ENCODE measurements at places on chromosomes 1 and 21. TPM values are rescaled to one million over a fixed set of nuclear protein-coding genes. Genes with fewer than 3 reads are reported as not detected.
A peak's percentile ranks its signal among the peaks of the same experiment; 100 is the strongest.

DNA sequence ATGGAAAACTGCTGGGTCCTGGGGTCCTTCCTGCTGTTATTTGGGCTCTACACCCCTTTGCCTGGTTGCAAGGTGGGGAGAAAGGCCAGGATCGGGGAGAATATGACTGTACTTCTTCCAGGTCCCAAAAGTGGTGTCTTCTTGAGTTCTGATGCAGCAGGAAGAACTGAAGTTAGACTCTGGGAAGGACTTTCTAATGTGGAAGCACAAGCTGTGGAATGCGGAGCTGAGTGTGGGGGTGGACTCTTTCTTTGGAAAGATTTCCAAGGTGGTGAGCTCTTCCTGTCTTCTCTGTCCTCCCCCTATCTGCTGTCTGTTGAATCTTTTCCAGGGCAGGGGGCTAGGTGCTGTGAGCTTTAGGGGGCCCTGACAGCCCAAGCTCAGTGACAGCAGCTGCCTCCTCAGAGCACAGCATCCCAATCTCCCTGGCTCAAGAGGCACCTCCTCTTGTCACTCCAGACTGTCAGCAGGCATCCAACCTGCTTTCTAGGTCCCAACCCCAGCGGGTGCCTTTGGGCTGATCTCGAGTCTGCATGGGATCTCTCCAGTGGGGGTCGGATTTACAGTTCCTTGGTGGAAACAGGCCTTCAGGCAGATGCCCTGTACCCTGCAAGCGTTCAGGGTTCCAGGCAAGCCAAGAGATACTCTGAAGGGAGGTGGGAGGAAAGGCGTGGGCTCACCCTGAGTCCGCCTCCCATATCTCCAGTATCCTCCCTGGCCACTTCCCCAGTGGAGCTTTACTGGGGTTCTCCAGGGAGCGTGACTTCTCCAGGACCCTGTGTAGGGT lies 23.2 kb downstream of the ADORA1 start:
- DNase-seq: no peak

DIRAS3 gene
- polyA plus RNA-seq: not detected

TYW3 gene
- polyA plus RNA-seq: 8.1 TPM

PRR9 gene
- not detected for polyA plus RNA-seq

- no peak for DNase-seq
Observed at GRCh38 chr1:86862920-86863319, 51.0 kb downstream of the SELENOF start.

DNA sequence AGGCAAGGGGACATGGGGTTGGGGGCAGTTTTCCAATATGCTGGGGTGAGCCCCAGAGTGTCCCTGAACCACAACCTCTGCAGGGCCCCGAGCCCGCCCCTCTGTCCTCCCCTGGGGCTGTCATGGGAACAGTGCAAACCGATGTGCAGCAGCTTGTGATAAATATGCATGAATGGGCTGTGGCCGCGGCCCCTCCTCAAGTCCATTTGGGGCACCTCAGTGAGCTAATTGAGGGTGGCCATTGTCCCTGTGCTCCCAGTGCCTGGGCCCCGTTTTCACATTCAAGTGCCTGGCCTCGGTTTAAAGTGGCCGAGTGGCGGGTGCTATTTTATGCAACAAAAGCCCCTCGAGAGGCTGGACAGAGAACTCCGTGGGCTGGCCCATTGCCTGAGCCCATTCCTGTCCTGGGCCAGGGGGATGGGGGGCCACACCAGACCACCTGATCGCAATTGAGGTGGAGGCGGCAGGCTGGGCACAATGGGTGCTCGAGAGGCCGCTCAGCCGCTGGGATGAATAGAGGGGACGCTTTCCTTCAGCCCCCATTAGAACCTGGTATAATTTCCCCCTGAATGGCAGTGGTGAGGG lies 193.7 kb downstream of the FOXD2 start:
- DNase-seq: no peak

DNA sequence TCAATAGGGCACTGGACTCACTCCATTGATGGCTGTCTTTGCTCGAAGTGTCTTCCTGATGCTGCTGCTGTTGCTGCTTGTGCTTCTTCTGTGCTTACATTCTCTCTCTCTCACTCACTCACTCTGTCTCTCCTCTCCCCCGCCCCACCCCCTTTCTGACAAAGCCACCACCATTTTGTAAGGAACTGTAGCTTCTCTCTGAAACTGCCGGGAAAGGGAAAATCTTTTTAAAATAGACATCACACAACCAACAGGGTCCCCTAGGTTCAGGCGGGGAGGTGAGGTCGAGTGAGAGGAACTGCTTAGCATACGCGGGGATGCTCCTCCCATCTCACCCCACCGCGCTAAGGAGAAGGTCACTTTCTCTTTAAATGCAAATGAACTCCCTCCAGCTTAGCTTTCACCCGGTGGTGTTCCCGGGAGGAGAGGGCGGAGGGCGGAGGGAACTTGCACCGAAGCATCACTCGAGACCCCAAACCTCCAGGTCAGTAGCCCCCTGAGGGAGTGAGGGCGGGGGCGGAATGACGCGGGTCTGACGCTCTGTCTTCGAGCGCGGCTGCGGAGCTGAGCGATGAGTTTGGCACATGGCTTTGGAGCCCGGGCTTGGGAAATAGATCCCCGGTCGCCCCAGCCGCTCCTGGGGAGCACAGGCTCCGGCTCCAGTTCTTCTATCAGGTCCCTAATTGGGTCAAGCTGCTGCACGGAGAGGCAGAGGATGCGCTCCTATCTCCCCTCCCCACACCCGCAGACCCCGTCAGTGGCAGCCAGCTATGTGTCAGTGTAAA lies at the start of gene CCDC28B:
TSS of gene CCDC28B (plus strand) at position 370 of the 785 bp plus-strand sequence. CDS start 1,341 bp downstream, outside the sequence.
- DNase-seq: peak; percentile 66

DNA sequence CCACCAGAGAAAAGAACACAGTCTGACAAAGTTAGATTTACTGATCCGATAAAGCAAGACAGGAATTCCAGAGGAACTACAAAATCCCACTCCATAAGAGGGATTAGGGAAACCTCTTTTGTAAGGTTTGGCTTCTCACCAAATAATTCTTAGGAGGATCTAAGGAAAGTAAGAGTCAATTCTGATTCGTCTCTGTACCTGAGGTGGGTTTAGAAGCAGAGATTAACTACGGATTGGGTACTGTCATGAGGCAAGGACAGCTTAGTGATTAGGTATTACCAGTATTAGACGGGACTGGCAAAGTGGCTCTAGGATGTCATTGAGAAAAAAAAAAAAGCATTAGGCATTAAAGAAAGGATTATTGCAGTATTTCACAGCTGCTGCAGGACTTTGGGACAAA lies 371.7 kb upstream of the BRINP3 start:
- DNase-seq: no peak

DNA sequence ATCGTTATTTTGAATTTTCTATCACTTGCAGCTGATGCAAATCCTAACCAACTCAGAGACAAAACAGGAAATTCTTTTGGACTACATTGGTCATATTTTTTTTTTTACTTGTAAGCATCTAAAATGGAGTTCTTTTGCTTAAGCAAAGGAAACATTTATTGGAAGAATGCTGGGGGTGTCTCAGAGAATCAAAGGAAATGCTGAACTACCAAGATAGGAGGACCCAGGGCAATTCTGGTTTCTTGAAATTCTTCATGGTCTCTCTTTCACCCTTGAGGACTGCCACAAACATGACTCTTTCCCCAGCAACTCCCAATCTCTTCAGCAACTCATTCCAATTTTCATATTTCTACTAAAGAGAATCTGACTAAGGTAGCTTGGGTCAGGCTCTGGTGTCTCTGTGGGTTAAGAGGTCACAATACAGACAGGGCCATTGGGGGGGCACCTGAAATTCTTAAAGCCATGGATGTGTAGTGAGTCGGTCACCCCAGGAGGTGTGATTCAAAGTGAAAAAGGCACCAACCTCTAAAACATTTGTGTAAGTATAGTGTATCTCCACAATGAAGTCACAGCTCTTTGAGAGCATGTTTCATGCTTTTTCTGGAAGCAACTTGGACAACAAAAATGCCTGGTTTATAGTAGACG lies 171.1 kb upstream of the FGGY start:
- no peak for DNase-seq

DNA sequence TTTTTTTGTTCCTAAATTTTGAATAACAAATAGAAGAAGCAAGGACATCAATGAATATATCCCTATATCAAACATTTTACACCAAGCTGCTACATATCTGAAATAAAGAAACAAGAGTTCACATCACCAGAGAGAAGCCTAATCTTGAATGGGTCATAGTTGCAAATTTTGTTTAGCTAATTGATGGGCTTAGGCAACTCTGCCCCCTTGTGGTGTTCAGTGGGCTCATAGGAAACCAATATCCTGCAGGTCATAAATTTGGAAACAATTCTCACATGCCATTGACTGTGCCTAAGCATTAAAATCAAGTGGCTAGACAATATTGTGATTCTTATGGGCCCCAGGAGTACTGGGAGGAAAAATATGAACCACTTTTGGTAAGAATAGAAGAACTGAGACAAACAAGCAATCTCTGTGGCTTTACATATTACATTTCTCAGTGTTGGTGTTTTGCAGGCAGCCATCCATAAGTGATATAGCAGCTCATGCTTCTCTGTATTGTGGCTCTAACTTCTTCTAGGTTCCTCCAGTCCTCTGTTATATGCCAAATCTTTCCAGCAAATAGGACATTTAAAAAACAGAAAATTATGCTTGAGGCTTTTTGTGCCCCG lies 1262.8 kb upstream of the PRMT6 start:
- DNase-seq: peak; percentile 12

DNA sequence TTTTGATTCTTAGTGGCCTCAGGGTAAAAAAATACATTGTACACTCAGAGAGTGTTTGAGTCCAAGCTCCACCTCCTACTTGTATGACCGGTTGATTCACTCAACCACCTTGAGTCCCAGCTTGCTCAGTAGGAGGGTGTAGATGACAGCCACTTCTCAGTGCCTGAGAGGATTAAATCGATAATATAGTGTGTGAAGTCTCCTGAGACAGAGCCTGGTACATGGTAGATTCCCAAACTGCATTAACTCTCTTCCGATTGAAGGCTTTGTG lies 38.4 kb downstream of the NCMAP start:
- DNase-seq: no peak

- DNase-seq: no peak
Observed at GRCh38 chr1:115976921-115977498, 697 bp downstream of the SLC22A15 start.

DNA sequence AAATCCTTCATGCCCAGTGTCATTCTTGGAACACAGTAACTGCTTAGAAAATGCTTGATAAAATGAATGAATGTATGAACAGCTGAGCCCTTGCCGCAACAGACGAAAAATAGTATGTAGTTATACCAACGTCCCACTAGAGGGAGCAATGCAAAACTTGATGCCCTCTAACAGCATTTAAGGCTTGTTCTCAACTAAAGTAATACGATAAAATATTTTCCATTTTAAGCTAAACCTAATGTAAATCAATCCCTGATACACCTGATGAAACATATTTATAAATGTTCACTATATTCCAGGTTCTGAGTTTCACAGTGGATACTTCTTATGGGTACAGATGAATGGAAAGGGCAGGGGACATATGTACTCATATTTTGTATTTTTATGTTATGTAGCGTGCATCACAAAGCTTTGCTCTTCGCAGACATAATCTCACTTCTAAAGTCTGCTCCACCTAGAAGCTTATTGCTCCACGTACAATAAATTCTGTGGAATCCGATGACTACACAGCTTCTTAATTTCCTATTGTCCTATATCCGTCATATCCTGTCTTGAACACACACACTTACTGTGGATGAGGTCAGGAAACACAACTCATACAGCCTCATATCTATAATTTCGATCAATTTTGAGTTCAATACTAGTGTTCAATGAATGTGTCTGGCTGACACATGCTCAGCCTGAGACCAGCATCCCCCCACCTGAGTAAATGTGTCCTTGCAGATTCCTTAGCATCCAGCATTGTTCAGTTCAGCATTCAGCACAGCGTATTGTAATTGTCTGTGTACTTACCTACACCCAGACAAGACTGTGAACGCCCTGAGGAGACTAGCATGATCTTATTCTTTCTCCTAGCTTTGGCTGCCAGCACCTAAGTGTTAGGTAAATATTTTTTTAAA lies 4.4 kb upstream of the UTP25 start:
- peak; percentile 41 for DNase-seq

DPH5 gene
- polyA plus RNA-seq: 42.8 TPM

DNA sequence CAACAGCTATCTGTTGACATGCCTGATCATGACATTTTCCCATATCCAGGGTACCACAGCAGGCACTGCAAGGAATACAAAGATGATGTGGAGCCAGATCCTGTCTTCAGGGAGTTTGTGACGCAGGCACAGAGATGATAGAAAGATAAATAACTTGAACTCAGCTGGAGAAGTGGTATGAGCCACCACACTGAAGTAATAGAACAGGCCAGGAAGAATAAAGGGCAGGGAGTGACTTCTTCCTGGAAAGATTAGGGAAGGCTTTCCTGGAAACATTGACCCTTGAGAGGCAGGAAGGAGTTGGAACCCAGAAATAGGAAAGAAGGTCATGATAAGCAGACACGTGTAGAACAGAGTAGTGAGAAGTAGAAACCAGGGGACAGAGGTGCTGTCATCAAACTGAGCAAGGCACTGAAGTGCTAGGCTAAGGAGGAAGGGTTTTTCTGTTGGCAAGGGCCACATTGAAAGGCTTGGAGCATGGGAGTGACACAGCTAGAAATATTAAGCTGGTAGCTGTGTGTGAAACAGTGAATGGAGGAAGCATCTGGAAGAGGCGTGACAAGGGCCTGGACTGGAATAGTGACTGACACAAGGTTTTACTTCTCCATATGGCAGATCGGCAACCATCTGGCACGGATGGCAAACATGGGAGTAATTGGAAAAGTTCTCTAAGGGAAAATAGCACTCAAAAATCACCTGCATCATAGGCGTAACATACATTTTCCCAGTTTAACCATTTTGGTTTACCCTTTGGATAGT lies 68.4 kb downstream of the AK5 start:
- DNase-seq: no peak

AGT gene
- polyA plus RNA-seq: not detected

GRCh38 chr1:110605901-110606656 lies at the start of gene KCNA2:
TSS of gene KCNA2 (minus strand) at chr1:110606358. CDS start at chr1:110604782, 1,576 bp downstream.
- no peak for DNase-seq

GRCh38 chr1:219405531-219406331 lies 207.2 kb downstream of the ZC3H11B start:
- DNase-seq: no peak

- no peak for DNase-seq
Observed at GRCh38 chr1:62712336-62713243, 24.4 kb upstream of the DOCK7 start.

GRCh38 chr1:233514946-233515391 lies 98.9 kb upstream of the KCNK1 start:
- DNase-seq: no peak

DNA sequence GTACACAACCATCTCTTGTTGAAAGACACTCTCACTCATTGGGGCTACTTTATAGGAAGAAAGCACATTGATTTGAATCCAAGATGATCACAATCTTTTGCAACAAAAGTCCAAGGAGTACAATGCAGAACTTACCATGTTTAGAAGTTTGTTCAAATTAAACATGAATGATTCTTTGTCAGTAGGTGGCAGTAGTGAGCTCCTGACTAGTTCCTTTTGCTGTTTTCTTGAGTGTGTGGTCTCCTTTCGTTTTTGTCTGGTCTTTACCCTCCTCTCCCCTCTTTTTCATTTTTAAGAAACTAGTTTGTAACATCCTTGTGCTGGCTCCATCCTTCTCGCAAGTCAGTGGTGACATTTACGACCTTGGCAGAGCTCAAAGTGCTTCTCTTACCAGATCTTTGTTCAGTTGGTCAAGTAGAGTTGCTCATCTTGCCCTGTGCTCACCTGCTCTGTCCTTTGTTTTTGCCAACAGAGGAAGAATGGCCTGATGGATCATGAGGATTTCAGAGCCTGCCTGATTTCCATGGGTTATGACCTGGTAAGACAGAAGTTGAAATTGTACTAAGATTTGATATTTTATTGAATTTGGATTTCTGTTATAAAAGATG lies 35.7 kb upstream of the MTR start:
- peak; percentile 22 for DNase-seq

- DNase-seq: peak; percentile 77
Observed at GRCh38 chr1:225896937-225897549, 8.1 kb upstream of the LEFTY1 start.

L1TD1 gene
- polyA plus RNA-seq: not detected

LCE1F gene
- polyA plus RNA-seq: not detected

All from naive B cell (primary cell).